ENCODE measurements at places on chromosomes 4 and X. TPM values are rescaled to one million over a fixed set of nuclear protein-coding genes. Genes with fewer than 3 reads are reported as not detected.

PYURF gene
- 70.8 TPM for total RNA-seq

TLR3 gene
- 1.9 TPM for total RNA-seq

FUNDC1 gene
- 20.7 TPM for total RNA-seq

HMX1 gene
- 0.16 TPM for total RNA-seq

UGT8 gene
- 5.1 TPM for total RNA-seq

DUX4 gene
- total RNA-seq = not detected

GAGE13 gene
- not detected for total RNA-seq

TEX13B gene
- not detected for total RNA-seq

P2RY10 gene
- total RNA-seq = not detected

FRAS1 gene
- 7.0 TPM for total RNA-seq

ADH1B gene
- total RNA-seq = 0.16 TPM

CSAG3 gene
- total RNA-seq = not detected

STAP1 gene
- not detected for total RNA-seq

ADH1A gene
- not detected for total RNA-seq
